Stimulated activated CD8-positive, alpha-beta memory T cell treated with anti-CD3 and anti-CD28 coated beads, Interleukin-15, amount 100 ng/mL, for 48 hours (primary cell): ENCODE measurements at places on chromosomes 5 and 9.

- peak; percentile 81 for DNase-seq
These were observed 45.4 kb downstream of the ANXA2R start for GRCh38 chr5:42994555-42995359.

DNA sequence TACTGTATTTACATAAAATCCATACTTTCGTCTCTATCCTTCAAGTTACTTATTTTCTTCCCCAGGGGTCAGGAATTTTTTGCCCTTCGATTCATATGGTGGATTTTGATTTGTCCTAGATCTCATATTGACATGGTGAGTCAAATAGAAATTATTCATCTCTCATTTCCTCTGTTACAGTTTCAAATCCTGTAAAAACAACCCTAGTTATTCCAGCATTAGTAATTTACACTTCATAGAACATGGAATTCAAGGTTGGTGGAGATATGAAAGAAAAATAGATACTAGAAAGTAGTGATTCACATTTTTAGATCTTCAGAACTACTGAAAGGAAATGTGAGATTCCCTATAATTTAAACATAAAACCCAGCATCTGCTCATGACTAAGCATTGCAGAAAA, 1331.0 kb upstream of the CDH9 start:
- no peak for DNase-seq

DNA sequence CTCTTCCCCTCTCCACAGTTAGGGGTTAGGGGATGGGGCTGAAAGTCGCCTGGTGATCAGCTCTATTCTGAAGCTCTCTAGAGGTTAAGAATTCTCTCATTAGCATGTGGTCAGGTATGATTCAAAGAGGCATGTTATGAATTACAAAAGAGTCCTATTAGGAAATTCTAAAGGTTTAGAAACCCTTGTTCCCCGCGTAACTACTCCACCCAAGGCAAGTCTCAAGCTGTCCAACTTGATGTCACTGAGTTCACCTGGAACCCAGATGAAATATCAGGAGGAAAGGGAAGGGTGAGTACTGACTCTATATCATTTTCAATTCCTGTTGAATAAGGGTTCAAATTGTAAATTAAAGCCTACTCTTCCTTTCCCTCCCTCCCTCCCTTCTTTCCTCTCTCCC, 18.1 kb upstream of the RNF145 start:
- no peak for DNase-seq

DNA sequence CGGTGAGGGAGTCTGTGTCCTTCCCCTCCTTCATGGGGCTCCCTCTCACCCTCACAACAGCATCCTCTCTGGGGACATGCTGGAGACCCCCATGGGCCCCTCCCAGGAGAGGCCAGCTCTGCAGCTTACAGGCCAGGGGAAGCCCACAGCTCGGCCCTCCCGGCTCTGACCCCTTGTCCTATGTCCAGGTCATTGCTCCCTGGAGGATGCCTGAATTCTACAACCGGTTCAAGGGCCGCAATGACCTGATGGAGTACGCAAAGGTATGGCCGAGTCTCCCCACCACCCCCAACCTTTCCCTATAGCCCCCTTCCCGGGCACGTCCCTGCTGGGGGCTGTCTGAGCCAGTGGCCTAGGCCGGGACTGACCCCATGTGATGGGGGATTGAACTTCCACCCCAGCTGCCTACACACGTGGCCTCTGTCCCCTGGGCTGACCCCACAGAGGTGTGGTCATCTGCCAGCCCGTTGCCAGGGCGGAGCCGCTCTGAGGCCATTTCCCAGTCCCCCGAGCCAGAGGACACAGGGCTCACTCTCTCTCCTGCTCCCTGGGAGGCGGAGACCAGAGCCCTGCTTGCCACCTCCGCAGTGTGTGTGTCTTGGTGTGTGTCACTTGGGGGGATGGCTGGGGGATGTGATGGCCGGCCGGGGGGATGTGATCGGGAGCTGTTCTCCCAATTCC, 21.9 kb downstream of the ASS1 start:
- DNase-seq = no peak

DNA sequence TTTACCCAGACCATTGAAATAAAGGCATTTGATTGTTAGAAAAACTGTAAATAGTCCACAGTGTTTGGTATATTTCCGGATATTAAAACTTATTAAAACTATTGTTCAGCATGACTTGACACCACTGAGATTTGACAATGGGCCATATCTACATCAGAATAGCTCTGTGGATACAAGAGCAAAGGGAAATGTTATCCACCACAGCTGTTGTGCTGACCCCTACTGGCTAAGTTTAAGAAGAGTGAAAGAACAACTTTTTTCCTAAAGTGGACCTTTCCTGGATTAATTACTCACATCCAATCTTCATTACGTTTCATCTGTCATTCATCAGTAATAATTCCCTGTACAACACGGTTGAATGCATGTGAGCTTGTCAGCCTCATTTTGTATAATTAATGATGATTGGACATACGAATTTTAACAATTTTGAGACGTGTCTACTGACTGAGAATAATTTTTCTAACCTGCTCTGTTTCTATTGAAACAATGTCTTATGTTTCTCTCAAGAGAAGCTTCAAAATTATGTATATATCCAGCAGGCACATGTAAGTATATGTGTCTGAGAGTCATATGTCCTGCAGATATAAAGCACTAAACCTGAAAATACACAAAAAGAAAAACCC, 1952.6 kb downstream of the MAT2B start:
- no peak for DNase-seq

GRCh38 chr9:85521371-85522197, 220.2 kb downstream of the AGTPBP1 start:
- no peak for DNase-seq

GRCh38 chr9:129624168-129624759, 1.7 kb upstream of the NTMT1 start:
- no peak for DNase-seq

GRCh38 chr9:130104491-130105193, 50.9 kb downstream of the GPR107 start:
- no peak for DNase-seq

- no peak for DNase-seq
These were observed 1798.0 kb downstream of the EFNA5 start for GRCh38 chr5:105872569-105873270.

DNA sequence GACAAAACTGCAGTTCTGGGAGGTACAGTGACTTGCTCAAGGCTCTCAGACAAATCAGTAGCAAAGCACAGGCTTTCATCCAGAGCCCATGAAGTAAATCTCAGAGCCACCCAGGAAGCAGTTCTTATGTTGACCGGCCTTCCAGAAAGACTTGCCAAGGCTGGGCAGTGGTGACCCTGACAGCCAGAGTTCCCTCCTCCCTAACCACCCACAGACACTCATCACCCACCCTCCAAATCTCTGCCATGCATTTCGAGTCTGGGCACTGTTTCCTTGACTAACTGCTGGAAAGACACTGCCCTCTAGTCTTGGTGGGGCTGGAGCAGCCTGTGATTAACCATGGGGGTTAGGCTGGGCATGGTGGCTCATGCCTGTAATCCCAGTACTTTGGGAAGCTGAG, 21.5 kb downstream of the NEURL1B start:
- no peak for DNase-seq

GRCh38 chr5:90294604-90295003, 115.0 kb downstream of the CETN3 start:
- DNase-seq = no peak

- DNase-seq = no peak
These were observed 2.6 kb downstream of the EXOSC2 start for GRCh38 chr9:130696139-130696650.

GRCh38 chr5:128766406-128766805, 198.9 kb upstream of the SLC27A6 start:
- DNase-seq = no peak

- DNase-seq = no peak
These were observed 364.6 kb upstream of the TRPC7 start for GRCh38 chr5:136729901-136730355.

GRCh38 chr5:125317536-125317995, 571.1 kb upstream of the ZNF608 start:
- DNase-seq = no peak

DNA sequence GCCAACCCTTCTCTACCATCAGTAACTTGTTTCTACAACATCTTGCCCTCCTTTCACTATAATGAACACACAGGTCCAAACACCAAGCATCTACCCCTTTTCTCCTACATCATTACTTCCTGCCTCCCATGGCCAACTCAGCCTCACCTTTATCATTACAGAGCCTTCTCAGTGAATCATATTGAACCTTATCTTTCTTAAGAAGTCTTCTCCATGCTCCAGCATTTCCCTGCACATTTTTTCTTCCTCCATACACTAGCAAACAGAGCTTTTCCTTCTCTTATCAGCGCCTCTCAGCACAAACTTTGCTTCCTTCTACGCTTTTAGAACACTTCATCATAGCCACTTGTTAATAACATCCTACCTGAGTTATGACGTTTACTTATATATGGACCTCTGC, 148.2 kb downstream of the ARL15 start:
- DNase-seq = no peak

DNA sequence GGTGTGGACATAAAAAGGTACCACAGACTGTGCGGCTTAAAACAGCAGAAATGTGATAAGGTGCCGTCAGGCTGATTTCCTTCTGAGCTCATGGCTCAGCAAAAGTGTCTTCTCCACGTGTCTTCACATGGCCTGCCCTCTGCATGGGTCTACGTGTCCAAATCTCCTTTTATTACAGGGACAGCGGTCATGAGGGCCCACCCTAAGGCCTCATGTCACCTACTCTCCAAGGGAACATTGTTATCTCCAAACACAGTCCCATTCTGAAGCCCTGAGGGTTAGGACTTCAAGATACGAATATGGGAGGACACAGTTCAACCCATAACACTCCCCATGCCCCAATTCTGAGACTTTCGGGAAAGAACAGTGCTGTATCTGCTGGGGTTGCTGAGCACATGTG, 35.2 kb downstream of the COL23A1 start:
- no peak for DNase-seq

DNA sequence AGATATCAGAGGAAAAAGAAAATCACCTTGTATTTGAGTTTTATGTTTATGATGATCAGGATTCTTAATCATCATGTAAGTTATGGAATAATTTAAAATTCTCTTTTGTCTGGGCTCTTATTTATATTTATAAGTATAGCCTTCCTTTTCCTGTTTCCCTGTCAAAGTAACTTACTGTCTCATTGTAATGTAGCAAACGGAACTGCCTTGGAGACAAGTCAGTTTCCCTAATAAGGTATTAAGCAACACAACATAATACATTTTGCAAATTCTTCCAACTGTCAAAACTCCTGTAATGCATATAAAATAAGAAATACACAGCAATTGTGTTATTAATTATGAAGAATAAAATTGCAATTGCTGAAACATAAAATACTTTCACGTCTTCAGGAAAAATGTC, 463.2 kb downstream of the MAT2B start:
- DNase-seq = no peak

- DNase-seq = no peak
These were observed 635.4 kb downstream of the IRX1 start for GRCh38 chr5:4230786-4231641.

GRCh38 chr9:96868709-96869108, 14.4 kb upstream of the ZNF782 start:
- DNase-seq = no peak

DNA sequence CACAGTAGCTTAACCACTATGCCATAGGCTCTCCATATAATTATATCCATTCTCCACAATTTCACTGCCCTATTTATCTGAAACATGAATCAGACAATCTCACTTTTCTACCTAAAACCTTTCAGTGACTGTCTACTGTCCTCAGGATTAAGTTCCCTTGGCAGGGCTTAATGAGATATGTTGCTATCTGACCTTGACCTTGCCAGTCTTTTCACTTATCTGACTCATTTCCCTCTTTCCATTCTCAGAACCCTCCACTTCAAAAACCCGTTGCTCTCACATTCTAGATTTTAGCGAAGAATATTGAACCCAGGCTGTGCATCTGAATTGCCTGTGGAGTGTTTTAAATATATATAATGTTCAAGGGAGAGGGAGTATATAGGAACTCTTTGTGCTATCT, 452.1 kb upstream of the MPDZ start:
- no peak for DNase-seq
